ENCODE measurements at places on chromosomes 4 and X. TPM values are rescaled to one million over a fixed set of nuclear protein-coding genes. Genes with fewer than 3 reads are reported as not detected.

DNA sequence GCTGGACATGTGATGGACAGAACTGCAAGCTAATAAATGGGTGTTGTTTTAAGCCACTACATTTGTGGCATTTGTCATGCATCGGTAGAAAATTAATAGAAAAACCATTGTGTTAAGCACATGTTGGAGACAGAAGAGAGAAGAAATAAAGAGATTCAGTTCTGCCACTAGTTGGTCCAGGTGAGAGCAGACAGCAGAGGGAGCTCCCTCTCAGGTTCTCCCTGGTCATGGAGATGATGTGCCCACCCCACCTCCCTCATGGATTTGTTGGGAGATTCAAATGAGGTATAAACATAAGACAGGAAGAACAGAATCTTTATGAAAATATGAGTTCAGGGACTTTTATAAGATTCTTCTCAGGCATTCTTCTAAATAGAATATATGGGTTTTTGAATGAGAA is 36.8 kb upstream of the OCIAD2 start:
- no peak overlapping the region for H3K4me3 ChIP-seq
- no peak for DNase-seq

- H3K4me1 ChIP-seq: no peaks in the 10 kb centered on the region
- H3K4me3 ChIP-seq: no peak overlapping the region
- DNase-seq: no peak
- H3K27ac ChIP-seq: no peak overlapping the region
- H3K36me3 ChIP-seq: no peaks in the 10 kb centered on the region
Measured at GRCh38 chr4:154329939-154330338, 161.7 kb downstream of the DCHS2 start.

Gene EXOC1L
- total RNA-seq: not detected

- H3K4me1 ChIP-seq: no peaks in the 10 kb centered on the region
- H3K27me3 ChIP-seq: no peaks in the 10 kb centered on the region
- no peak for DNase-seq
- H3K27ac ChIP-seq: no peak overlapping the region
Measured at GRCh38 chr4:177517862-177518261, 75.6 kb upstream of the AGA start.

- peaks cover 18% of the 10 kb centered on the region for H3K4me1 ChIP-seq
- H3K27ac ChIP-seq: no peak overlapping the region
- no peaks in the 10 kb centered on the region for H3K36me3 ChIP-seq
- H3K27me3 ChIP-seq: no peaks in the 10 kb centered on the region
- no peak for DNase-seq
- no peak overlapping the region for H3K4me3 ChIP-seq
Measured at GRCh38 chr4:3524920-3525319, 7.3 kb downstream of the LRPAP1 start.

- H3K4me1 ChIP-seq: peaks cover 81% of the 10 kb centered on the region
- H3K27me3 ChIP-seq: no peaks in the 10 kb centered on the region
- H3K36me3 ChIP-seq: peaks cover 4% of the 10 kb centered on the region
- peak overlapping the region; percentile 3 for H3K27ac ChIP-seq
- DNase-seq: no peak
Measured at GRCh38 chr4:38674258-38675144, 10.5 kb downstream of the KLF3 start.

All from neural crest cell (in vitro differentiated cells).